ENCODE measurements at places on chromosomes 3 and 15.

GRCh38 chr15:78625606-78626280 is 4.9 kb upstream of the CHRNA3 start:
- DNase-seq, result no peak
- no peaks in the 10 kb centered on the region for H3K36me3 ChIP-seq
- no peak overlapping the region for H3K27ac ChIP-seq
- no peak overlapping the region for H3K4me3 ChIP-seq
- peaks cover 66% of the 10 kb centered on the region for H3K27me3 ChIP-seq

DNA sequence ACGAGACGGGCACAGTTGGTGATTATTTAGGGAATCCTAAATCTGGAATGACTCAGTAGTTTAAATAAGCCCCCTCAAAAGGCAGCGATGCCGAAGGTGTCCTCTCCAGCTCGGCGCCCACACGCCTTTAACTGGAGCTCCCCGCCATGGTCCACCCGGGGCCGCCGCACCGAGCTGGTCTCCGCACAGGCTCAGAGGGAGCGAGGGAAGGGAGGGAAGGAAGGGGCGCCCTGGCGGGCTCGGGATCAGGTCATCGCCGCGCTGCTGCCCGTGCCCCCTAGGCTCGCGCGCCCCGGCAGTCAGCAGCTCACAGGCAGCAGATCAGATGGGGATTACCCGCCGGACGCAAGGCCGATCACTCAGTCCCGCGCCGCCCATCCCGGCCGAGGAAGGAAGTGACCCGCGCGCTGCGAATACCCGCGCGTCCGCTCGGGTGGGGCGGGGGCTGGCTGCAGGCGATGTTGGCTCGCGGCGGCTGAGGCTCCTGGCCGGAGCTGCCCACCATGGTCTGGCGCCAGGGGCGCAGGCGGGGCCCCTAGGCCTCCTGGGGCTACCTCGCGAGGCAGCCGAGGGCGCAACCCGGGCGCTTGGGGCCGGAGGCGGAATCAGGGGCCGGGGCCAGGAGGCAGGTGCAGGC is 318.0 kb downstream of the FGF12 start:
- peaks cover 10% of the 10 kb centered on the region for H3K27me3 ChIP-seq
- DNase-seq, result no peak
- no peak overlapping the region for H3K27ac ChIP-seq

- H3K27ac ChIP-seq, result no peak overlapping the region
- H3K36me3 ChIP-seq, result no peaks in the 10 kb centered on the region
- H3K4me3 ChIP-seq, result no peak overlapping the region
Measured at GRCh38 chr3:19901918-19902317, 32.1 kb downstream of the EFHB start.

DNA sequence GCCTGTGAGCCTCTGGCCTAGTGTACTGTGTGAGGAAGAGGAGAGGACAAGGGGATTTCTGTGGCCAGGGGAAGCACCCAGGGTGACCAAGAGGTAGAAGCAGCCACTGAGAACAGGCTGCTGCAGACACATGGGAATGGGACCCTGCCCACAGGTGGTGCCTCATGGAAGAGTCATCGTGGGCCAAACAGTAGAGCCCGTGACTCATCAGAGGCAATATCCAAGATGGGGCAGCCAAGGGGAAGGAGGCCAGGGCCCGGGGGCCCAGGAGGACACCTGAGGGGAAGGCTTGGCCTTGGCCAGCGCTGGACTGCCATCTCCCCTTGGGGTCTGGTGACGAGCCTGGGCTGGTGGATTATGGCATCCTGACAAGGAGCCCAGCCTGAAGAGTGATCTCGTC is 275.0 kb upstream of the LYSMD4 start:
- DNase-seq, result no peak
- no peaks in the 10 kb centered on the region for H3K27me3 ChIP-seq
- no peaks in the 10 kb centered on the region for H3K36me3 ChIP-seq
- no peak overlapping the region for H3K27ac ChIP-seq
- no peak overlapping the region for H3K4me3 ChIP-seq

DNA sequence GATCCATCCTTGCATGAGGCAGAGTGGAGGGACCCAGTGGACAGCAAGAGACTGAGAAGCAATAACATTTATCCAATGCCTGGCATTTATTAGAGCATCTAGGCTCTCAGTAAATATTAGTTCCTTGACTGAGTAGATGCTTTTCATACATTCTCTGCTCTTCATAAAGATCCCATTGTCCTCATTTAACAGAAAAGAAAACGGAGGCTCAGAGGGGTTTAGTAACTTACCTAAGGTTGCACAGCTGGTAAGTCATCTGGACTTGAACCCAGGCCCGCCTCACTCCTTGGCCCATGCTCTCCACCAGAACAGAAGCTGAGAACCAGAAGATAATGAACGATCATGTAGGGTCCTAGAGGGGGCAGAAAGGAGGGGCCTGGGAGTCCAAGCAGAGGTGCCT is 52.2 kb upstream of the SEC22A start:
- no peak for DNase-seq
- H3K27ac ChIP-seq, result no peak overlapping the region
- no peaks in the 10 kb centered on the region for H3K27me3 ChIP-seq

DNA sequence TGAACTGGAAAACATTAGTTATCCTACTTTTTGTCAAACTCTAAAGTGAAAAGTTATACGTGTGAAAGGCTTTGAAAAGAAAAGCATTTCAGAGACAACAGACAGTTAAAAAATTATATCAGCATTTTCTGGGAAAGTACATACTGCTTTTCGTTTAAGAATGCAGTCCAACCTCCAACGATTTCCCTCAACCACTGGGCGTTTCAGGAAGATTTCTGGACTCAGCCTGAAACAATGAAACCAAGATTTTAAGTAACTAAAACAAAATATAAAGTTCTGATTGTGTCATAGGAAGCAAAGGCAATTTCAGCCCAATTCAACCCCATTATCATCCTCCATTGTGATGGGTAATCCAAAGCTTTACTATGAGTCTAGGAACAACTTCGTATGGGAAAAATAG is 110.7 kb downstream of the PLD1 start:
- H3K4me3 ChIP-seq, result no peak overlapping the region
- DNase-seq, result no peak
- H3K4me1 ChIP-seq, result 0 out of 2 replicates have a peak, but pooled peaks cover 1% of the 10 kb centered on the region
- H3K36me3 ChIP-seq, result peaks cover 2% of the 10 kb centered on the region
- H3K27ac ChIP-seq, result no peak overlapping the region
- H3K27me3 ChIP-seq, result no peaks in the 10 kb centered on the region

GRCh38 chr3:39315420-39315819 is 14.1 kb upstream of the CCR8 start:
- H3K36me3 ChIP-seq, result no peaks in the 10 kb centered on the region
- no peaks in the 10 kb centered on the region for H3K4me1 ChIP-seq
- DNase-seq, result no peak
- no peak overlapping the region for H3K27ac ChIP-seq
- no peaks in the 10 kb centered on the region for H3K27me3 ChIP-seq

DNA sequence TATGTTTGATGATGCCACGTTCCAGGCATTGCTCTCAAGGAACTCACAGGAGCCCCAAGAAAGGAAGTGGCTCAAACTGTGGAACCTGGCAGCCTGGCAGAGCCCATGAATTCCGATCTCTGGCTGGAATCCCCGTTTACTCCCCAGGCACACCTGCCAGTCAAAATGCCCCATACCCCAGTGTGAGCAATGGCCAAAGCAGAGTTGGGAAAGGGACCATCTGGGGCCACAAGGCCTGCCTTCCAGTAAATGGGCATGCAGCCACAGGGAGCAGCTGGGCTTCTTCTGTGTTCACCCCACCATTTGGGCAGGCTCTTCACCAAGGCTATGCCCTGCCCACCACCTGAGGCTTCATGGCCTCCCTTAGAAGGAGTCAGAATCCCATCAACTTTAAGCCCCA is 257.0 kb upstream of the GOLGA6L4 start:
- H3K27me3 ChIP-seq, result no peaks in the 10 kb centered on the region
- H3K4me1 ChIP-seq, result no peaks in the 10 kb centered on the region
- H3K4me3 ChIP-seq, result no peak overlapping the region
- H3K27ac ChIP-seq, result no peak overlapping the region
- DNase-seq, result no peak

DNA sequence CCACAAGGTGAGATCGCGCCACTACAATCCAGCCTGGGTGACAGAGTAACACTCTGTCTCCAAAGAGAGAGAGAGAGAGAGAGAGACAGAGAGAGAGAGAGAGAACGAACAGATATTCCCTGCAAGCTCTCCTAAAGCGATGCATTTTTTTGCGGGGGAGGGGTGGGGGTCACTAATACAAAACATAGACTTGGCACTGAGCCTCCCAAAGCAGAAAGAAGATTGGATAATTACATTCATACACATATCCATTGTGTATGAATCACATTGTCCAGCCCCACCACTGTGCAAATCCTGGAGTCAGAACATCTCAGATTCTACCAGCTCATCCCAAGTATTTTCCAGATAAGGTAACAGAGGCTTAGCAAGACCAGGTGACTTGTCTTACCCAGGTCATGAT is 459.9 kb downstream of the MAGI1 start:
- H3K4me3 ChIP-seq, result no peak overlapping the region
- no peaks in the 10 kb centered on the region for H3K36me3 ChIP-seq
- H3K27ac ChIP-seq, result no peak overlapping the region
- H3K4me1 ChIP-seq, result peaks cover 16% of the 10 kb centered on the region
- no peak for DNase-seq

GRCh38 chr15:58114812-58115211 is 23.4 kb upstream of the AQP9 start:
- no peak overlapping the region for H3K27ac ChIP-seq
- H3K4me1 ChIP-seq, result no peaks in the 10 kb centered on the region
- no peaks in the 10 kb centered on the region for H3K27me3 ChIP-seq

GRCh38 chr3:129100274-129100673 is 21.3 kb downstream of the RAB43 start:
- DNase-seq, result no peak
- H3K4me3 ChIP-seq, result no peak overlapping the region
- no peaks in the 10 kb centered on the region for H3K27me3 ChIP-seq
- peaks cover 9% of the 10 kb centered on the region for H3K36me3 ChIP-seq
- no peaks in the 10 kb centered on the region for H3K4me1 ChIP-seq

GRCh38 chr3:140167600-140168281 is 232.8 kb downstream of the CLSTN2 start:
- no peaks in the 10 kb centered on the region for H3K36me3 ChIP-seq
- no peaks in the 10 kb centered on the region for H3K27me3 ChIP-seq
- no peak overlapping the region for H3K4me3 ChIP-seq
- no peak for DNase-seq
- H3K4me1 ChIP-seq, result no peaks in the 10 kb centered on the region

DNA sequence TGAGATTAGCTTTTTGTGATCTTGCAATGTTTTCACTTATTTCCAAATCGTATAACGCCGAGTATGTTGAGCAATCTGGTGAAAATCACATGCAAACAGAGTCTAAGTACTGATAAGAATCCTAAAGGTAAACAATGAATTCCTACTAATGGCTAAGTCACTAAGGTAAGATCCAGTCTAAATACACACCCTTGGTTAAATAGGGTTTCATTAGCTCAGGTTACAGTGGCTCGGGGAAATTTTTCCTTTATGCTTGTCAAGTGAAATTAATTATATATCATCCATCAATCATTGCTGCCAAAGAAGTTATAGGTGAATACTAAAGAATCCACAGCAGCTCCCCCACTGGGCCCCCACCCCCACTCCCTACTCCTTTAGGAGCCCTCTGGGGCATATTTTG is 139.3 kb downstream of the SOX2 start:
- no peaks in the 10 kb centered on the region for H3K4me1 ChIP-seq
- no peaks in the 10 kb centered on the region for H3K27me3 ChIP-seq
- H3K36me3 ChIP-seq, result no peaks in the 10 kb centered on the region
- no peak for DNase-seq
- H3K27ac ChIP-seq, result no peak overlapping the region

- H3K4me3 ChIP-seq, result no peak overlapping the region
- H3K27ac ChIP-seq, result no peak overlapping the region
- DNase-seq, result no peak
- no peaks in the 10 kb centered on the region for H3K27me3 ChIP-seq
- H3K4me1 ChIP-seq, result no peaks in the 10 kb centered on the region
- no peaks in the 10 kb centered on the region for H3K36me3 ChIP-seq
Measured at GRCh38 chr3:144363856-144364255, 392.2 kb downstream of the DIPK2A start.

GRCh38 chr3:10361375-10361774 is 40.5 kb upstream of the SEC13 start:
- H3K4me1 ChIP-seq, result peaks cover 19% of the 10 kb centered on the region
- H3K27ac ChIP-seq, result no peak overlapping the region
- H3K4me3 ChIP-seq, result no peak overlapping the region
- H3K36me3 ChIP-seq, result no peaks in the 10 kb centered on the region
- no peak for DNase-seq

- H3K27me3 ChIP-seq, result peaks cover 3% of the 10 kb centered on the region
- no peak overlapping the region for H3K4me3 ChIP-seq
- no peaks in the 10 kb centered on the region for H3K36me3 ChIP-seq
- no peak for DNase-seq
- H3K4me1 ChIP-seq, result no peaks in the 10 kb centered on the region
Measured at GRCh38 chr3:98650971-98651779, 57.8 kb upstream of the CPOX start.

DNA sequence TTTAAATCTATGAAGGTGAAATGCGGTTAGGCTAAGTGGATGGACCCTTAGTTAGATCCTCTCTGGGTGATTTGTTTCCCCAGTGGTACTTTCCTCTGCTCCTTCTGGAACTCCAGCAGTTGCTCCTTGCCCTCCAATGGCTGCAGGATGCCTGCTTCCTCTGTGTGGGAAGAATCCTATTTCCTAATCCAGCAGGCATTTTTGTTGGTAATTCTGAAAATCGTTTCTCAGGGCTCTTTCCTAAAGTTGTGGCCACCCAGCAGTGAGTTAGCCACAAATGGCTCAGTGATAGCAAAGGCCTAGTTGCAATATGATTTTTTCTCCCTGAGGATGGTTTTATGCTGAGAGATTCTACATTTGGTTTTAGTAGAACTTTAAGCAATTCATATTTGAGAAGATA is 332.3 kb upstream of the C2CD4B start:
- DNase-seq, result peak; percentile 38
- H3K4me1 ChIP-seq, result peaks cover 13% of the 10 kb centered on the region
- no peak overlapping the region for H3K27ac ChIP-seq
- H3K27me3 ChIP-seq, result no peaks in the 10 kb centered on the region
- no peak overlapping the region for H3K4me3 ChIP-seq

DNA sequence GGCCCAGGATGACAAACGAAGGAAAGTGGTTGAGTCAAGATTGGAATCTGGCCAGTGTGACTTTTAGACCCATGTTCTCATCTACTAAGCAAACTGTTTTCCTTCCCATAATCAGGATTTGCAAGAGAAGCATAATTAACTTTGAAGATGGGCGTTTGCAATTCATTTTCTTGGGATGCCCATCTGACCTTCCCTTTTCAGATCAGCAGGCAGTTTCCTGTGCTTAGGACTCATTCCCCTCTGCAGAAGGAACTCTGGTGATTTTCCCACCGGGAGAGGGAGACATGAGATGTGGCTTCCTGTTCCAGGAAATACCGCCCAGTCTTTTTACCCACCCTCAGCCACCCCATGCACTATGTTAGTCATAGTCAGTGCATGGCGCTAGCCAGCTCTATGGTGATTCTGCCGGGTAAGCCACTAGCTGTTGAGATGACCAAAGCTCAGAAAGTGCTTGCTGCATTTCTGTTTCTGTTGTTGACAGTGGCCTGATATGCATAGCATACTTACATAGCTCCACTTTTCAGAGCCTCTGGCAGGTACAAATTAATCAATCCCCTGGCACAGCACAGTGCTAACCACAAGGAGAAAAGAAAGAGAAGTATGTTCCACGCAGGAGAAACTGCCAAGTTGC is 129.4 kb downstream of the VGLL4 start:
- H3K4me3 ChIP-seq, result no peak overlapping the region
- H3K36me3 ChIP-seq, result no peaks in the 10 kb centered on the region
- H3K27ac ChIP-seq, result peak overlapping the region; percentile 1
- H3K27me3 ChIP-seq, result no peaks in the 10 kb centered on the region
- H3K4me1 ChIP-seq, result peaks cover 13% of the 10 kb centered on the region

- H3K4me1 ChIP-seq, result peaks cover 29% of the 10 kb centered on the region
- no peaks in the 10 kb centered on the region for H3K27me3 ChIP-seq
- DNase-seq, result peak; percentile 28
- peak overlapping the region; percentile 85 for H3K27ac ChIP-seq
- H3K4me3 ChIP-seq, result peak overlapping the region; percentile 70
- peaks cover 65% of the 10 kb centered on the region for H3K36me3 ChIP-seq
Measured at GRCh38 chr3:51391566-51392354, 675 bp downstream of the RBM15B start.
